ENCODE measurements at places on chromosomes 7 and 10.

DNA sequence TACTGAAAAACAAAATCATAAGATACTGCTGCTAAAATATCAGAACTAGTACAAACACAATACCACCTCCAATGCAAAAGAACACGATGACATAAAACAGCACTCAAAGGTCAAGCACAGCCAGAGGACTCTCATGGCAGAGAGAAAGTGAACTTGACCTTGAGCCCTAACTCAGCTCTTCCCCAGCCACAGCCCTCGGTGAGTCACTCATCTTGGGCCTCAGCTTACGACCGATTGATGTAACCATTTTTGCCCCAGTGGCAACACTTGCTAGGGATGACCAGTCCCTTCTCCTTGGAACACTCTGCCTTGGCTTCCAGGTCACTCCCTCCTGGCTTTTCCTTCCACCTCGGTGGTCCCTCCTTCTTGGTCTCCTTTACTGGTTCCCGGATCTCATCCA is 77.8 kb downstream of the JAZF1 start:
- DNase-seq = no peak

DNA sequence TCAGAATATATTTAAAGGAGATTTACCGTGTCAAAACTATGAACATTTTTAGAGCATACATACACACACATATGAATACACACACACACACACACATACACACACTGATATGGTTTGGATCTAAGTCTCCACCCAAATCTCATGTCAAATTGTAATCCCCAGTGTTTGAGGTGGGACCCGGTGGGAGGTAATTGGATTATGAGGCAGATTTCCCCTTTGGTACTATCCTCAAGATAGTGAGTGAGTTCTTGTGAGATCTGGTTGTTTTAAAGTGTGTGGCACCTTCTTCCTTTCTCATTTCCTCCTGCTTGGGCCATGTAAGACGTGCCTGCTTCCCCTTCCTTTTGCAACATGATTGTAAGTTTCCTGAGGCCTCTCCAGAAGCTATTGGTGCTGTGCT is 515.0 kb upstream of the ZMIZ1 start:
- DNase-seq = no peak

- DNase-seq = no peak
Measured at GRCh38 chr10:90842725-90843124, 15.1 kb downstream of the HTR7 start.

DNA sequence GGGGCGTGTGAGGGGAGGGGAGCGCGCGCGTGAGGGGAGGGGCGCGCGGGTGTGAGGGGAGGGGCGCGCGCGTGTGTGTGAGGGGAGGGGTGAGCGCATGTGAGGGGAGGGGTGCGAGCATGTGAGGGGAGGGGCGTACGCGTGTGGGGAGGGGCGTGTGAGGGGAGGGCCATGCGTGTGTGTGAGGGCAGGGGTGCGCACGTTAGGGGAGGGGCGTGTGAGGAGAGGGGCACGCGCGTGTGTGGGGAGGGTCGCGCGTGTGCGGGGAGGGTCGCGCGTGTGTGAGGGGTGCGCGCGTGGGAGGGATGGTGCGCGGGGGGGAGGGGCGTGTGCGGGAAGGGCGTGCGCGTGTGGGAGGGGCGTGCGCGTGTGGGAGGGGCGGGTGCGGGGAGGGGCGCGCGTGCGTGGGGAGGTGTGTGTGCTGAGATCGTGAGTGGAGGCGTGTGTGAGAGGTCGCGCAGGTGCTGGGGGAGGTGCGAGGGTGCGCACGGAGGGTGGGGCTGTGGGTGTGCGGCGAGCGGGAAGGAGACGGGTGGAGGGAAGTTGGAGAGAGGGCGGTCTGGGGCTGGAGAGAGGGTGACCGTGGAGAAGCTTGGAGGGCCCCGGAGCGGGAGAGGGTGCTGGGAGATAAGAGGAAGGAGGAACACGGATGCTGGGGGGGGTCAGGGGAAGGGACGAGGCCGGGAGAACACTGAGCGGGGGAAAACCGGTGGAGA is 19.7 kb downstream of the MXI1 start:
- DNase-seq = no peak

GRCh38 chr7:112122144-112122543 is 84.1 kb downstream of the DOCK4 start:
- no peak for DNase-seq

- DNase-seq = no peak
Measured at GRCh38 chr10:30538086-30538485, 91.5 kb downstream of the LYZL2 start.

DNA sequence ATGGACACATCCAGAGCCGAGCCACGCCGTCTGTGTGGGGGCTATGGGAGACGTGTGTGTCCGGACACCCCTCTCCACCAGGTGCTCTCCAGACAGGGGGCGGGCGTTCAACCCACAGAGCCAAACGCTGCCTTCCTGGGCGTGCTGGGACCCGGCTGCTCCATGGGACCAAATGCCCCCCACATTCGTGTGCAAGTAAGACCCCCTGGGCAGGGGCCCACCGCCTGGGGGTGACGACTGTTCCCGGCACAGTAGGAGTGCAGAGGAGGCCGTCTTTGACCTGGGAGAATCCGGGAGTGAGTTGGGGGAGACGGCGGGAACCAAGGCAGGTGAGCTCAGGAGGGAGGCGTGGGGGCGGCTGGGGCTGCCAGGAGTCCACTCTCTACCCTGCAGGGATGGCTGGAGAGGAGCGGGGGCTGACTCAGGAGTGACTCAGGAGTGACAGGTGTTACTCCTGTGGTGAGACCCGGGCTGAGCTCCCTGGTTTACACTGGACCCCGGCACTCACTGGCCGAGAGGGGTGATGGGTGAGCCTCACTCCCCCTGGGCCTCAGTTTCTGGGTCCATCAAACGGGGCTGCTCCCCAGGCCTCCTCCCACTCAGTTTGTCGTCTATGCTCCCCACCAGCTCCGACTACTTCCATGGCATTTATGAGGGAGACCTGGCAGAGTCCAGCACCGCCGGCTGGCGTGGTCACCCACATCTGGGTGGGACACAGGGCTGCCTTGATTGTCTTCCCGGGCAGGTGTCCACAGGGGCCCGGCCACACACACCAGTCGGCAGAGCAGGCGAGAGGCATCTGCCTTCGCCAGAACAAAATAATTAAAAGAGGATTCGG is 95.0 kb downstream of the MICALL2 start:
- no peak for DNase-seq

DNA sequence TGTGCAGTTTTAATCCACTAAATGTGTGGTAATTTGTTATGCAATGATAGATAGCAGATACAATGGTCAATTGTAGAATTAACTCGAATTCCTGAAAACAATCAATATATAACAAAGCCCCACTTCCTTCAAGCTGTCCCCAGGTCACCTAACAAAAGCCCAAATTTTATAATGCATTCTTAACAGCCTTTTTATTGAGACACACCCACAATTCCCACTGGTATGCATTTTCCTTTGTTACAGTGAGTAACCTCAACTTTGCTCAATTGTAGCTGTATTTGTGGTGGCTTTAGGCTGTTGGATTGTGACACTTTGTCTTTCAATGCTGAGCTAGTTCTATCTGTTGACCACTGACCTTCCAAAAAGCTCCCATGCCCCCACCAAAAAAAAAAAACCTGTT is 279.8 kb upstream of the CACNA2D1 start:
- no peak for DNase-seq

DNA sequence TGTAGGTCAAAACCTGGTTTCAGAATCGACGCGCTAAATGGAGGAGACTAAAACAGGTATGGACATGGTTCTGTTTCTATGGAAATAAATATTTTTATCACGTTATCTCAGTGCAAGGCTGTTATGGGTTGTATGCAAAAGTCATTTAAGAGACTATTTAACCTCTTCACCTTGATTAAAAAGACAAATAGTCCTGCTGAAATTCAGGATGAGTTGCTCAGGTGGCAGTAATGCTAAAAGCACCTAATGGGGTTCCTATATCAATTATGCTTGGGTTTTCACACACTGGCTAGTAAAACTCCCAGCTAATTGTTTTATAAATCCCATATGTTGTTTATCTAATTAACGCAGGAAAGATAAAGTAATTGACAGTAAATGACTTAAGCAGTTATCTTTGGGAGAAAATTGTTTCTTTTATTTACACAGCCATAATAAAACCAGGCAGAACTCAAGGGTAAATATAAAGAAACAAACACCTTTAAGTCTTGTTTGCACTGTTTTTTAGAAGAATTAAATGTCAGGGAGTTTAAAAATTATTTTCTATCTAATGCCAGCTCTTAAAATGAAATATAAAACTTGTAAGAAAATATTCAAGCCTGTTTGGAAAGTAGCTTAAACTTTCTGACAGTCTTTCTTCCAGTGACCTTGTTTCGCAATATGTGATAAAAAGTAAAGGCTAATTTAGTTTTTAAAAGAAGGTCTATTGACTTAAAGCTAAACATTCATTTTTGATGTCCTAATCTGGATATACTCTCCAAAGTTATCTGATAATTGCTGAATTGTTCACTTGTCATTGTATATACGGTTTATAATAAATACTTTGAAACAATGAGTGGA is 3.2 kb downstream of the HHEX start:
- DNase-seq = no peak

DNA sequence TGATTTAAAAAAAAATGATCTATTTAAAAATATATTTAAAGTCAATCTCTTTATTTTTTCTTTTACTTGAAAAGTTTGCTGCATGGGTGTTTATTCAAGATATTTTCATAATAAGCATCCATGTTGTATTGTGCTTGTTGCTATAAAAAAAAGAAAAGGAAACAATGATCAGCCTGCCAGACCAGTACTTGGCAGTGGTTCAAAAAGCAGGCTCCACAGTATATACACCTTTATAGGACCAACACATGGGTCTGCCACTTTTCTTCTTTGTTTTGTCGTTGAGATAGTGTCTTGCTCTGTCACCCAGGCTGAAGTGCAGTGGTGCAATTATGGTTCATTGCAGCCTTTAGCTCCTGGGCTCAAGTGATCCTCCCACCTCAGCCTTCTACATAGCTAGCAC is 228.0 kb downstream of the TWIST1 start:
- no peak for DNase-seq

DNA sequence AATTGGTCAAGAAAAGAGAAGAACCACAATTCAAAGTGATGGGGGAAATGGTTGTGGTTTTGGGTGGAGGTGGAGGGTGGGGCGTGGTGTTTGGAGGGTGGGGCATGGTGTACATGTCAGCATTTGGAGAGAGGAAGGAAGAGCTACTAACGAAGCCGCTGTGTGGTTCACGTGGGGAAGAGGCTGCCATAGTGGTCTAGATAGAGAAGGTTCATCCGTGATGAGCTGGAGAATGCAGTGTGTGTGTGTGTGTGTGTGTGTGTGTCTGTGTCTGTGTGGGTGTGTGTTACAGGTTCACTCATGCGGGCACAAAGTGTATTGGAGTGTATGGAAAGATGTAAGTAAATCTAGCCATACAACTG is 6.1 kb upstream of the VCL start:
- DNase-seq = peak; percentile 54

DNA sequence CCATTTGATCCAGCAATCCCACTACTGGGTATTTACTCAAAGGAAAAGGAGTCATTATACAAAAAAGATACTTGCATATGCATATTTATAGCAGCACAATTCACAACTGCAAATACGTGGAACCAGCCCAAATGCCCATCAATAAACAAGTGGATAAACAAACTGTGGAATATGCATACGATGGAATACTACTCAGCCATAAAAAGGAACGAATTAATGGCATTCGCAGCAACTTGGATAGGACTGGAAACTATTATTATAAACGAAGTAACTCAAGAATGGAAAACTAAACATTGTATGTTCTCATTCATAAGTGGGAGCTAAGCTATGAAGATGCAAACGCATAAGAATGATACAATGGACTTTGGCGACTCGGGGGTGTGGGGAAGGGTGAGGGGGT is 108.6 kb downstream of the MICU1 start:
- DNase-seq = no peak

- no peak for DNase-seq
Measured at GRCh38 chr10:131677671-131678070, 223.1 kb upstream of the PPP2R2D start.

- DNase-seq = no peak
Measured at GRCh38 chr10:117137031-117137910, 799 bp downstream of the VAX1 start.

- DNase-seq = no peak
Measured at GRCh38 chr7:112571852-112572607, 91.2 kb downstream of the LSMEM1 start.

GRCh38 chr10:48634198-48634983 is 29.5 kb upstream of the ARHGAP22 start:
- DNase-seq = no peak

- DNase-seq = no peak
Measured at GRCh38 chr7:36635091-36635490, 89.2 kb downstream of the AOAH start.

GRCh38 chr7:108578937-108579336 is 9.3 kb downstream of the DNAJB9 start:
- no peak for DNase-seq

Data from activated T-cell treated with anti-CD3 and anti-CD28 coated beads for 24 hours (primary cell).